ENCODE measurements at places on chromosomes 13 and 19.

DNA sequence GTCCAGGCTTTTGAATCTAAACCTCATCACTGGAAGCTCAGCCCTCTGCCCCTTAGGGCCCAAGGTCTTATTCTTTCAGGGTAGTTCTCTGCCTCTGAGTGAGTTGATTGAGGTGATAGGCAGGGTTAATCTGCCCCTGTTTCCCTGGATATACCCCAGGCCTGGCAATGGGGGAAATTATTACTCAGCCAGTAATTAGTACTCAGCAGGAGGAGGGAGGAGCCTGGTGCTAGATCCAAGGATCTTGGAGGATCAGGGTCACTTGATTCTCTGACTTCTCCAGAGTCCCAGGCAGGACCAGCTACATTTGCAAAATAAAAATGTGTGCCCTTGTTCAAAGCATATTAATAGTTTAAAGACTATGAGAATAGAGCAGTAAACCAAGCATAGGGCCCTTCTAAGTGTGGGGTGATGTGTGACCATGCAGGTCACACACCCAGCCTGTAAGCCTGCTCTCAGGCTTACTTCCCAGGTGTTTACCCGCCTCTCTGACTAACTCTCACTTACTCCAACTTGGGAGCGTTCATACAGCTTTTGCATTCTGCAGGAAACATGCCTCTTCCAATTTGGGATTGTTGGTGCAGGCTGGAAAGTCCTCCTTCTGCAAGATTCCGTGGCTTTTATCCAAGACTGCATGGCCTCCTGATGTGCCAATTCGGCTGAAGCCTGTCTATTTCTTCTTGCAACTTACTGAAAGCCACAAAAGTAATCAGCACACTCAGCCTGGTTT is 7.9 kb upstream of the STK24 start:
- no peak for DNase-seq

DNA sequence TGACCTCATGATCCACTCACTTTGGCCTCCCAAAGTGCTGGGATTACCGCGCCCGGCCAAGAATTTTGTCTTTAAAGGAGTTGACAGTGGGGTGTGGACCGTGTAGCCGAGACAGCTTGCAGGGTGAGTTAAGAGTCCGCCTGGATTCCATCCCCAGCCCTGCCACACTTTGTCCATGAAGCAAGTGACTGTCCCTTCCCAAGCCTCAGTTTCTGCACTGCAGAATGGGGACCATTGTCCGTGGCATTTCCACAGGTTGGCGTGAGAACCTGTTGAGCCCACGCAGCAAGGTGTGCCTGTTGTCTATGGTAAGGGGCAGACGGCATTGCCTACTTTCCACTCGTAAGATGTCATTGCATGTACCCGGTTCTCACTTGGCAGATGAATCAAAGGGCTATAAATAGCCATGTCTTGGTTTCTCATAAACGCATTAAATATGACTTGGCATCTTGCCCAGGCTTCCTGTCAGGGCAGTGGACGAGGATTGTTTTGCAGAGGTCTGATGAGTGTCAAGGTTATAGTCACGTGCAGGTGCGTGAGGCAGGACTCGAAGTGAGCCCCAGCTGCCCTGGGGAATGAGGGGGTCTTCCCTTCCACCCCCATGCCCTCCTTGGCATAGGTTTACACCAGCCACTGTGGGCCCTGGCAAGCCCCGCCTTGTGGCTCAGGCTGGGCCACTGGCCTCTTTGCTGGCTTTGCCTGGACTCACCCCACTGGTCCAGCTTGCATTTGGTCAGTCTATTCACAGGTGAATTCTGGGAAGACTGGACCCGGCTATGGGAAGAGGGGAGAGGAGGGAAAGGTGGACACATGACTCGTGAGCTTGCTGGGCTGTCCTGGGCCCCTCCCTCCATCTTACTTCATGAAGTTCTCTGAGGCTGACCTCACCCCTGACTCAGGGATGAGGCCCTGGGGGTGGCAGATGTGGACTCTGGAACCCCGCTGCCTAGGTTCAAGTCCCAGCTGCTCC is 14.6 kb downstream of the FAM187B start:
- DNase-seq, result no peak

DNA sequence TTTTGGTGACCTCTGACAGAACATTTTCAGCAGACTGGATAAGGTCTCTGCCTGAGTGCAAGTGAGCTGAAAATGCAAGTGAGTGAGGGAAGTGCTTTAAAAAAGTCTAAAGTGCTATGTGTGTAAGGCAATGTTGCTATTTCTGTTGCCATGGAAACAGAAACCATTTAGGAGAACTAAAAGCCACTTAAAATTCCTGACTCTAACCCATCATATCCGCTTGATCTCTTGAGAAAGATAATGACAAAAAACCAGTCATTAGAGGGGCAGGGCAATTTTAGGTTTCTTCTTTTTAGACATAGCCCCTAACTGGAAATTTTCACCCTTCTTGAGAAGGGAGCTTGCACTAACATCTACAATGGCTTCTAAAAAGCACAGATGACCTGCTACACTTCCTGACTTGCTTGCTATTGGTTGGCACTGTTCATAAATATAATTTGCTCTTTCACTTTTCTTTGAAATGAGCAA is at the start of gene CYSLTR2:
Gene CYSLTR2 (plus strand): TSS at position 458 of the 468 bp plus-strand sequence. CDS start 52,889 bp downstream, outside the sequence.
- no peak for DNase-seq

DNA sequence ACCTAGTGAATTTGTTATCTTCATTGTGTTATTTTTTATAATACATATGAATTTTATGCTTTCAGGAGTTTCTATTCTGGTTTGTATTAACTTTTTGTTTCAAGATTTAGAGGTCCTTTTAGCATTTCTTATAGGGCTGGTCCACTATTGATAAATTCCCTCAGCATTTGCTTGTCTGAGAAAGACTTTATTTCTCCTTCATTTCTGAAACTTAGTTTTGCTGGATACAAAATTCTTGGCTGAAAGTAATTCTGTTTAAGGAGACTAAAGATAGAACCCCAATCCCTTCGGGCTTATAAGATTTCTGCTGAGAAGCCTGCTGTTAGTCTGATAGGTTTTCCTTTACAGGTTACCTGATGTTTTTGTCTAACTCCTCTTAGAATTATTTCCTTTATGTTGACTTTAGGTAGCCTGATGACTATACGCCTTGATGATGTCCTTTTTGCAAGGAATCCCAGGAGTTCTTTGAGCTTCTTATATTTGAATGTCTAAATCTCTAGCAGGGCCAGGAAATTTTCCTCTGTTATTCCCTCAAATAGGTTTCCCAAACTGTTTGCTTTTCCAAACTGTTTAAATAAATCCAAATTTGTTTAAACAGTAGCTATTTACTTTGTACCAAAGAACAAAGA is 127.1 kb downstream of the CYSLTR2 start:
- DNase-seq, result no peak

GRCh38 chr19:10168386-10168948 is 26.3 kb downstream of the DNMT1 start:
- no peak for DNase-seq

- DNase-seq, result no peak
Observed at GRCh38 chr19:51327066-51328001, 14.6 kb downstream of the VSIG10L start.

DNA sequence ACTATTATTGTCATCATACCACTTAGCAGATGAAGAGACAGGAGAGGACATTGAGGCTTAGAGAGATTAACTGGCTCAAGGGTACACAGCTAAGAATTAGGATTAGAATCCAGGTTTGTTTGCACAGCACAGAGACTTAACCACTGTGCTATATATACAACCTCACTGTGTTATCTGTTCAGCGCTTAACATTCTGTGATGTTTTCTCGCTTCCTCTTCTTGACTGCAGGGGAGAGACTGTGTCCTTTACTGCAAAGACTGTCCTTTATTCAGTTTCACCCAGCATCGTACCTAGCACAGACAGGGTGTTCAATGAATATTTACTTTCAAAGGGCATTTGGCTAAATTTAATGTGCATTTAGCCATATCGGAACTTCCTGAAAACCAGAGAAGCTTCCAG is 54.9 kb upstream of the PCDH8 start:
- no peak for DNase-seq

- DNase-seq, result no peak
Observed at GRCh38 chr13:49667773-49668172, 23.5 kb downstream of the EBPL start.

Data from cortex of kidney (tissue), 1 donor.